Neural progenitor cell (in vitro differentiated cells): ENCODE measurements at places on chromosomes 1 and 21. TPM values are rescaled to one million over a fixed set of nuclear protein-coding genes. Genes with fewer than 3 reads are reported as not detected.

The CYP4A11 gene
- not detected in 2 replicates for total RNA-seq

The SIM2 gene
- not detected in 2 replicates for total RNA-seq

The TDRKH gene
- 26.3 and 30.4 TPM in 2 replicates for total RNA-seq

The TMEM200B gene
- 0.56 and 1.1 TPM in 2 replicates for total RNA-seq

DNA sequence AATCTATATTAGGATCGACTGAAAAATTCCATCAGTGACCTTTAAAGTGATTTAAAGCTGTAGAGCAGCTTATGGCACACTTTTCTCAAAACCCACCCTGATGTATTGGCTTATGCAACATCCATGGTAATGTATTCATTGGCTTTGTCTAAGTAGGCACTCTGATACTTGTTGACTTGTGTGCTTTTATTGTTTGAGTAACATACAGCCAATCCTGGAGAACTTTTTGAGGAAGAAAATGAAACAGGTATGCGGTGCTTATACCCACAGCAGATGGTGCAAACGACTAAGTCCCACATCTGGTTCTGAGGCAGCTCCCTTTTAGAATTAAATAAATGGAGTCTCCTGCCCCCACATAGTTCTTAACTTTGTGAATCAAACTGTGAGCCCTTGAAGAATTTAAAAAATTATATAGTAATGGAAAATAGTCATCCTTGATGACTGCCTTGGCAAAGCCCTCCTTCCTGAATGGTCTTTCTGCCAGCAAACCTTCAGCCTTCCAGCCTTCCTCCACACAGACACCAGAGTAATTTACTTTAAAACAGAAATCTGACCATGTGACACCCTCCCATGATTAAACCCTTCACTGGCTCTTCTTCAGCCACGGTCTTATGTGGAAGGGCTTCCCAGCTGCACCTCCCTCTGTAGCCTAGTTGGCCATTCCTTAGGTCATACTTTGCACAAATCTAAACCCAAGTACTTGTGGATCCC, 116.0 kb downstream of the BCAR3 start:
- DNase-seq: no peak
- no peaks in the 10 kb centered on the region for H3K27me3 ChIP-seq
- H3K27ac ChIP-seq: no peak overlapping the region
- H3K36me3 ChIP-seq: peaks cover 14% of the 10 kb centered on the region

DNA sequence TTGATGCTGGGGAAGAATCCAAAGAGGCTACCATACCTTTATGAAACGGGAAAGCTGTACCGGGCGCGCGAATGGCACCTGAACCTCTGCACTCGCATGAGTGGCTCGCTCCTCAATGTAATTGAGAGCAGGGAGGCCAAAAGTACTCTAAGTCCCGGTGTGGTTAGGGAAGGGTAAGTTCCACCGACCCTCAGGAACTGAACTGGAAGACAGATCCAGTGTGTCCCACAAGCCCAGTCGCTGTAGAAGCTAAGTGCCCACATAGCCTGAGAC, 1.0 kb downstream of the GATAD2B start:
- no peak for DNase-seq
- H3K27me3 ChIP-seq: no peaks in the 10 kb centered on the region
- no peaks in the 10 kb centered on the region for H3K36me3 ChIP-seq

DNA sequence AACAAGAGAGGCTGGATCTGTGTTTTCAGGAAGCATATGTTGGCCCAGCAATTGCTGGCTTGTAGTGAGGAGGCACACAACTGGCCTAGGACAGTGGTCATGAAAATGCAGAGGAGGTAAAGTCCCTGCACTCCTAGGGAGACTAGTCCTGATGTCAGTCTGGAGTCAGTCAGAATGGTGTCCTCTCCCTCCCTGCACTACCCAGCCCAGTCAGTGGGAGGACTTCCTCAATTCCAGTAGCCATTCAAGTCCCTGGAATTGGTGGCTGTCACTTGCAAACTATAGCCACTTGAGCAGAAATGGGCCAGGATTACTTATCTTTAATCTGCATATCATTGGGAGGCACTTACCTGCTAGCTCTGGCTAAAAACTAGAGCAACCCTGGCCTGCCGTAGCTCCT, 18.6 kb downstream of the NDUFS5 start:
- H3K36me3 ChIP-seq: no peaks in the 10 kb centered on the region
- DNase-seq: no peak
- no peak overlapping the region for H3K27ac ChIP-seq
- H3K4me1 ChIP-seq: peaks cover 13% of the 10 kb centered on the region
- no peaks in the 10 kb centered on the region for H3K27me3 ChIP-seq

- no peak overlapping the region for H3K27ac ChIP-seq
- no peak overlapping the region for H3K4me3 ChIP-seq
- H3K4me1 ChIP-seq: peaks cover 13% of the 10 kb centered on the region
- no peaks in the 10 kb centered on the region for H3K36me3 ChIP-seq
- no peaks in the 10 kb centered on the region for H3K27me3 ChIP-seq
Measured at GRCh38 chr1:23611601-23612327, 52.5 kb upstream of the ID3 start.

DNA sequence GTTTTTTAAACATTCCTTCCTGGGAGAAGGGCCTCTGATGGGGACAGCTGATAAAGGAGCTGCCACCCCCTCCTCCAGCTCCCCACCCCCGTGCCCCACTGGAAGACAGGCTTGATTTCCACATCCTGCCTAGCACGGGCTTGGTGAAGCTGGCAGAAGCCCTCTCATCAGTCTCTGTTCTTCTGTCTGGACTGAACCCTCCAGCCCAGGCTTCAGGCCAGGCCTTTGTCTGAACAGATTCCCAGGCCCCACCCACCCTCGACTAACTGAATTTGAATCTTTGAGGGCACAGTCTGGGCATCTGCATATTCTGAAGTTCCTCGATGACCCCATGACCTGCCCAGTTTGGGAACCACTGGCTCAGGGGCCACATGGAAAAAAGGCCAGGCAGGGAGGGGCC, 75.3 kb downstream of the CD58 start:
- DNase-seq: no peak
- no peaks in the 10 kb centered on the region for H3K27me3 ChIP-seq
- H3K4me1 ChIP-seq: peaks cover 22% of the 10 kb centered on the region
- no peak overlapping the region for H3K27ac ChIP-seq
- H3K36me3 ChIP-seq: no peaks in the 10 kb centered on the region

DNA sequence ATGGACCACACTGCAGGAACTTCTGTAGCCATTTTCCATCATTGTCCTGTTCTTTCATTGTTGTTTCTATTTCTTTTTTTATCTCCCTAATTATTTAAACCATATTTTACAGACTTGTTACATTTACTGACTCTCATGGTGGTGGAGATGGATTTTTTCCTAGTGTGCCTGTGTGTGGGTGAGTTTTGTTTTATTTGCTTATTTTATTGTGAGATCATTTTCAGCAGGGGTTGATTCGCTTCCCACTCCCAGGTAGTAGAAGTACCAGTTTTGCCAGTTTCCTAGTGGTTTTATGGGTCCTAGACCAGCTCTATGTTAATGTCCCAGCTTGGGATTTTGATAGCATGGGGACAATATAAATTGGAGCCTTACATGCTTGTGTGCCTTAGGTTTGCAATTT, 80.0 kb upstream of the BACH1 start:
- no peaks in the 10 kb centered on the region for H3K36me3 ChIP-seq
- H3K27ac ChIP-seq: no peak overlapping the region
- DNase-seq: no peak
- no peaks in the 10 kb centered on the region for H3K4me1 ChIP-seq
- no peaks in the 10 kb centered on the region for H3K27me3 ChIP-seq

GRCh38 chr21:45949928-45950739, 31.4 kb upstream of the COL6A1 start:
- H3K4me3 ChIP-seq: no peak overlapping the region
- no peak overlapping the region for H3K27ac ChIP-seq
- H3K27me3 ChIP-seq: no peaks in the 10 kb centered on the region
- H3K36me3 ChIP-seq: no peaks in the 10 kb centered on the region
- peaks cover 9% of the 10 kb centered on the region for H3K4me1 ChIP-seq
- DNase-seq: no peak

DNA sequence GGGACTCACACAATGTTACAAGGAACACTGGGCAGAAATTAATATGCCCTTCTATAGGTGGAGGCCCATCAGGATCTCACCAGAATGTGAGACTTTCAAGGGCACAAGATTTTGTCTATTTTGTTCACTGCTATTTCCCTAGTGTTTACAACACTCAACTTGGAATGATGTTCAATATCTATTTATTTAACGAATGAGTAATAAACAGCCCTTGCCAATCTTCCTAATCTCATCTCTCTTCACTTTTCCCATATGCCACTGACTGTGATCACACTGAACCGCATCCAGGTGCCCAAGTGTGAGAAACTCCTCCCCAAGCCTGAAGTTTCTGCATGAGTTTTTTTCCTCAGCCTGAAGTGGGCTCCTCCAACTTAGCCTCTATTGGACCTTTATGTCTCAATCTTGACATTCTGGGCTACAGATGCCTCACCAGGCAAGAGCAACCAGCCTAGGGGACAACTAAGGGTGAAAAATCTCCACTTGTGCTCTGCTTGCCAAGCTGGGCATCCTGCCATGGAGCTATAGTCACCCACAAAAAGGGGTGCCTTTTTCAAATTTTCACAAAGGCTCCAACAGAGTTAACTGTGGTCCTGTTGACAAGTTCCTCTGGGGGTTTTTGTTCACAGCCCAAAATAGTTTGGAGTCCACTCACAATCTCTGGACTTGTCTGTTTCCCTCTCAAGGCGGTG, 105.6 kb downstream of the PLPP3 start:
- no peaks in the 10 kb centered on the region for H3K36me3 ChIP-seq
- DNase-seq: no peak
- peaks cover 18% of the 10 kb centered on the region for H3K4me1 ChIP-seq
- H3K4me3 ChIP-seq: no peak overlapping the region

- H3K36me3 ChIP-seq: no peaks in the 10 kb centered on the region
- H3K27me3 ChIP-seq: no peaks in the 10 kb centered on the region
- no peak for DNase-seq
- H3K4me1 ChIP-seq: no peaks in the 10 kb centered on the region
- H3K27ac ChIP-seq: no peak overlapping the region
Measured at GRCh38 chr1:57470036-57470435, 46.2 kb upstream of the DAB1 start.

DNA sequence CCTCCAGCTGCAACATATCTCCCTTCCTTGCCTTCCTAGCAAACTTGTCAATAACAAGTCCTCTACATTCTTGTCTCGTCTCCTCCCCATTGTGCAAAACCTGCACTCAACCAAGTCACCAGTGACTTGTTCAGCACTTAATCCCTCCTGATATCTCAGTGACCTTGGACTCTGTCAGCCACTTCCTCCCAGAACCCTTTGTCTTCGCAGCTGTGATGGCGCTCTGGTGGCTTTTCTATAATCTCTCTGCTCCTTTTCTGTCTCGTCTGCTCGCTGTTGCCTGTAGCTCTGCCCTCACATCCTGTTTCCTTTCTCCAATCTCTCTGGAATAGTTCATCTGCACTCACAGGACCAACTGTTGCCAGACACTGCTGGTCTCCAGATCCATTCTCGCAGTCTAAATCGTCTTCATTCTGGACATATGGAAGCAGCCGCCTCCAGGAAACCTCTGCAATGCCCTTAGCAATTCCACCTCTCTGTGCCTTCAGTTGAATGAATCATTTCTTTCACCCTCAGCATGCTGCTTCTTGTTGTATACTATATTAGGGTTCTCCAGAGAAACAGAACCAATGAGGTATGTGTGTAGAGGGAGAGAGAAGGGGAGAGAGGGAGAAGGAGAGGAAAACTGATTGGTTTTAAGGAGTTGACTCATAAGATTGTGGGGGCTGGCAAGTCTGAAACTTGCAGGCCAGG, 17.4 kb upstream of the IFNAR2 start:
- peaks cover 5% of the 10 kb centered on the region for H3K36me3 ChIP-seq
- DNase-seq: no peak
- no peaks in the 10 kb centered on the region for H3K27me3 ChIP-seq
- H3K27ac ChIP-seq: no peak overlapping the region
- H3K4me1 ChIP-seq: no peaks in the 10 kb centered on the region
